ENCODE measurements at places on chromosomes 1 and 21. TPM values are rescaled to one million over a fixed set of nuclear protein-coding genes. Genes with fewer than 3 reads are reported as not detected.

The FCER1A gene
- total RNA-seq, result not detected

The MAB21L3 gene
- not detected for total RNA-seq

The TNFRSF14 gene
- total RNA-seq, result 0.10 TPM

The PGBD2 gene
- total RNA-seq, result 3.2 TPM

The C1orf167 gene
- total RNA-seq, result not detected

The TRIM67 gene
- total RNA-seq, result 0.14 TPM

The FMO3 gene
- not detected for total RNA-seq

The LORICRIN gene
- not detected for total RNA-seq

The SYF2 gene
- total RNA-seq, result 34.3 TPM

The RGSL1 gene
- not detected for total RNA-seq

The SYT11 gene
- 1.2 TPM for total RNA-seq

The DPYD gene
- total RNA-seq, result 2.0 TPM

The LCE3D gene
- 2.3 TPM for total RNA-seq

The GBP1 gene
- 0.14 TPM for total RNA-seq

The CRYAA gene
- total RNA-seq, result not detected

The HMGB4 gene
- total RNA-seq, result not detected

The GCSAML gene
- total RNA-seq, result not detected

The CFAP107 gene
- total RNA-seq, result not detected

The BATF3 gene
- total RNA-seq, result 36.0 TPM

The CFAP410 gene
- 11.5 TPM for total RNA-seq

The NRAS gene
- 26.2 TPM for total RNA-seq

The KCNA10 gene
- total RNA-seq, result not detected

The AHCTF1 gene
- total RNA-seq, result 22.6 TPM

The PCAT6 gene
- 2.8 TPM for total RNA-seq

The SLC1A7 gene
- not detected for total RNA-seq

Measured in A549 treated with Mapracorat at 1 μM for 4 hours (cell line).